ENCODE measurements at places on chromosomes 2 and 18. TPM values are rescaled to one million over a fixed set of nuclear protein-coding genes. Genes with fewer than 3 reads are reported as not detected.
A peak's percentile ranks its signal among the peaks of the same experiment; 100 is the strongest.

DNA sequence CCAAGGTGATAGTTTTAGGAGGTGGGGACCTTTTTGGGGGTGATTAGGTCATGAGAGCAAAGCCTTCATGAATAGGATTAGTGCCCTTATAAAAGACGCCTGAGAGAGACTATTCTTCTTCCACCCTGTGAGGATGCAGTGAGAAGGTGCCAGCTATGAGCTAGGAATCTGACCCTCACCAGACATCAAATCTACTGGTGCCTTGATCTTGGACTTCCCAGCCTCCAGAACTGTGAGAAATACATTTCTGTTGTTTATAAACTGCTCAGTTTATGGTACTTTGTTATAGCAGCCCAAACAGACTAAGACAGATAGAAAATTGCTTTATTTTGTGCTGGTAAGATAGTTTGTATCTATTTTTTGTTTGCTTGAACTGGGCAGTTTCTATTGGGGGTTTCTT is 40.1 kb downstream of the PHLPP1 start:
- DNase-seq: no peak

DNA sequence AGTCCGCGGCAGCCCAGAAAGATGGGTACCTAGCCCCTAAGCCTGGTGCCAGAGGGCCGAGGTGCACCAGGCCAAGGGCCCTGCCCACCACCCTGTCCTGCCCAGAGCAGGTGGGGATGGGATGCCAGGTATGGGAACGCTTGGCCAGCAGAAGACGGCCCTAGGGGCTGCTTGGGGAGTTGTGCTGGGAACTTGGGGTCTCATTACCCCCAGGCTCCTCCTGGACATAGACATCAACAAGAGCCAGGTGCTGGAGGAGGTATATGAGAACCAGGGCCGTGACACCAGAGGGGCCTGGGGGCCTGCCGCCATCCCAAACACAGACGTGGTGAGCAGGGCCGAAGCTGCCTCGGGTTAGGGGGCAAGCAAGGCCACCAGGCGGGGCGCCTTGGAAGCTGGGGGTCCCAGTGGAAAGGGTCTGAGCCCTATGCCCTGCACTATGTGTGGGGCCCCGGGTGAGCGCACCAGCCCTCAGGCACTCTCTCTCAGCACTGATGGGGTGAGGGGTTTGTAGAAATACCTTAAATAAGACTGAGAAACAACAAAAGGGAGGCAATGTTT is 46.9 kb downstream of the FER1L5 start:
- DNase-seq: no peak

GRCh38 chr2:174693344-174693743 is 70.9 kb downstream of the CHRNA1 start:
- no peak for DNase-seq

Gene MC2R
- not detected for total RNA-seq

- no peak for DNase-seq
Measured at GRCh38 chr2:74414441-74414840, 7.0 kb downstream of the C2orf81 start.

Gene FOXI3
- 3.7 TPM for total RNA-seq

DNA sequence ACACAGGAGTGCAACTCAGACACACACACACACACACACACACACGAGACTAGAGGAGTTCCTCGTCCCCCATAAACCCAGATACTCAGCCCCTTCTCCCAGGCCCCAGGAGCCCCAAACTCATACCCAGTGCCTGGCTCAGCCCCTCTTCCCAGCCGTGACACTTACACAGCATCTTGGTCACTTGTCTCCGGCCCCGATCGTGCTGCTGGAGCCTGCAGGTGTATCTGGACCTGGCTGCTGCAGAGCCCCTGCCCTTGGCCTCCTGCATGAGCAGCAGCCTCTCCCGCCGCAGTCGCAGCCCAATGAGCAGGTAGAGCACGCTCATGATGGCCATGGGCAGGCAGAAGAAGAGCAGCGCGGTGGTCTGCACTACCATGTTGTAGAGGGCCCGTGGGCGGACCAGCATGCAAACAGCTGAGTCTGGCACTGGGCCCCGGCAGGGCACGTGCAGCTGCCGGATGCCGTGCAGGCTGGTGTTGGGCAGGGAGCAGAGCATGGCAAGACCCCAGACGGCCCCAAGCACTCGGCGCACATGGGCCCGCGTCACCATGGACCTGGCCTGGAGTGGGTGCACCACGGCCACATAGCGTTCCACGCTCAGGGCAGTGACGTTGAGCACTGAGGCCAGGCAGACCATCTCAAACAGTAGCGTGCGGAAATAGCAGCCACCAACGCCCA is 2.1 kb downstream of the NMUR1 start:
- no peak for DNase-seq

- no peak for DNase-seq
Measured at GRCh38 chr2:207825045-207825954, 55.6 kb upstream of the FZD5 start.

DNA sequence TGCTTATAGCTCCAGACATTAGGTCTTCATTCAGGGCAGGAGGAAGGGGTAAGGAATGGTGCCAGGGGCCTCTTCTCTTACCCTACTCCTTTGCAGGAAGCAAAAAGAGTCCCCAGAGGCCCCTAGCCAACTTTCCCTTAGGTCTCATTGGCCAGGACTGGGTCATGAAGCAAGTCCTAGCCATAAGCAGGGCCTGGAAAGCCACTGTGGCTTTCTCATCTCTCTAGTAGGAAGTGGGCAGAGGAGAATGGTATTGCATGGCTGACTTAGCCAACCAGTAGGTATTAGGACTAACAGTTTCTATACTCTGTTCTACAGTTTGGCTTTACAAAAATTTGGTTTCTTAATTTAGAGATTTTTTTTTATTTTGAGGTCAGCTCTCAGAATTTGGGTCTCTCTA is 4.8 kb downstream of the FAM228A start:
- DNase-seq: no peak

- no peak for DNase-seq
Measured at GRCh38 chr2:231687133-231687852, 21.0 kb upstream of the PTMA start.

Gene AP1S3
- 4.0 TPM for total RNA-seq

GRCh38 chr2:148876595-148877402 is 1.8 kb downstream of the KIF5C start:
- peak; percentile 17 for DNase-seq

DNA sequence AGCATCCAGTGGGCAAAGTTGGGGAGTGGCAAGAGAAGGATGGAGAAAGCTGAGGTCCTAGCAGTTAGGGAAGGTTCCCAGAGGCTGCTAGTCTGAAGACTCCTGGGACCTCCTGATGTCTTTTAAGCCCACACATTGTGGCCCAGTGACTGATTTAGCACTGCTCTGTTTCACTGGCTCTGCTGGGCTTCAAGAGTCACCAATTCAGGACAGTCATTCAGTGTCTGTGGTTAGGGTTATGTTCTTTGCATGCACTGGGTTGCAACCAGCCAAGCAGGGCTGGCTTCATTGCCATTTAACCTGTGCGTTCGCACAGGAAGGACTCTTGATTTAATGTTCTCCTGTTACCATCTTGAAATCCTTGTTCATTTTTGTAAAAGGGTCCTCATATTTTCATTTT is 199.2 kb downstream of the ICOS start:
- no peak for DNase-seq

DNA sequence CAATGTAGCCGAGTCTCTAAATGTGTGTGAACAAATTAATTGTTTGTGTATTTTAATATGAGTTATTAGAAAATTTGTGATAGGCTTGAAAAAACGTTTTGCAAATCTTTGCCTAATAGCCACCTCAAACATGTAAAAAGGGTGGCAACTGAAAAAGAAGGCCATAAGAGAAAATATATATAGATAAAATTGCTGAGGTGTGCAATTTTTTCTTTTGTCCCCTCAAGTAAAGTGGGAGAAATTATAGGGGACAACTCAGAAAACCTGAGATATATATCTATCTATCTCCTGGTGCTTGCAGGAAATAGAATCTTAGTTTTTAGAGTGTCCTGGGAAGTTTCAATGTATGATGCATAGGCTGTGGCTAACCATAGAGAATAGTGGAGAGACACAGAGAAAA is 201.4 kb upstream of the LRP1B start:
- DNase-seq: no peak

DNA sequence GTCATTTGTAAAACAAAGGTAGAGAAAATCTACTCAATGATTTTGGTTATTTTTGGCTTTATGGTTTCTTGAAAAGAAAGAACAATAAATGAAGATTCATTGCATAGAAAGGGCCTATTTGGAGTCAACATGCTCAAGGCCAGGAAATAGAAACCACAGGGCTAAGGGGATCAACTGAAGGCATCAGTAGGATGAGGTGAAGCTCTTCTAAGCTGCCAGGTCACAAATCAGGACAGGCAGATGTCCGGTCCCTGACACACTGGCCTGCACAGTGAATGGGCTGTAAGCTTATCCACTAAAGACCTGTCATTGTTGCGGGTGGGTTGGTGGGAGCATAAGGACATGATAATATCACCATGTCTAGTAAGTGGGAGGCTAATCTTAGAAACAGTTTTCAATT is 31.6 kb upstream of the RNF138 start:
- DNase-seq: no peak

- no peak for DNase-seq
Measured at GRCh38 chr2:74741629-74742028, 87.6 kb downstream of the SEMA4F start.
